ENCODE measurements at places on chromosomes 3 and 15.

GRCh38 chr15:31359702-31360111 lies 33.1 kb downstream of the KLF13 start:
- no peak for DNase-seq

- DNase-seq = no peak
These were observed 14.5 kb upstream of the CAPN3 start for GRCh38 chr15:42344763-42345162.

DNA sequence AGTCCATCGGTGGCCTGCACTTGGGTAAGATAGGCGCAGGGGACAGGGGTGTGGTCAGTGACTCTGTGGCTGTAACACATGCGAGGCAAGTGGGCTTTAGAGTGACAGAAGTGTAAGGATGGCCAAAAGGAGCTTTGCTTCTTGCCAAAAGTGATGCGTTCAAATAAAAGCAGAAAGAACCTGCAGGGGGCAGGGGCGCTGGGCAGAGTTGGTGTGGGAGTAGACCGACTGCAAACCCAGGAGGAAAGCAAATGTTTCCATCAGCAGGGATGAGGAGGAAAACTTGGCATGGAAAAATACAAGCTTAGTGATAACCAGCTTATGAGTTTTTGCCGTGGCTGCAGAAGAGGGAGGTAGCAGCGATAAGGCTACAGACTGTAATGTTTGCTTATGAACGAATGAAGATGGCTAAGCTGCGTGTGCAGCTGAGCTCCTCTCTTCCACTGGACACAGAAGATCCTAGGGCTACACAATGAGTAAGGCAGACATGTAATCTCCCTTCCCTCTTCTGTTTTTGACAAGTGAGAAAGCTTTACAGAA lies 149.4 kb downstream of the WNT5A start:
- DNase-seq = no peak

- DNase-seq = no peak
These were observed 2.3 kb downstream of the RNF7 start for GRCh38 chr3:141740349-141740748.

DNA sequence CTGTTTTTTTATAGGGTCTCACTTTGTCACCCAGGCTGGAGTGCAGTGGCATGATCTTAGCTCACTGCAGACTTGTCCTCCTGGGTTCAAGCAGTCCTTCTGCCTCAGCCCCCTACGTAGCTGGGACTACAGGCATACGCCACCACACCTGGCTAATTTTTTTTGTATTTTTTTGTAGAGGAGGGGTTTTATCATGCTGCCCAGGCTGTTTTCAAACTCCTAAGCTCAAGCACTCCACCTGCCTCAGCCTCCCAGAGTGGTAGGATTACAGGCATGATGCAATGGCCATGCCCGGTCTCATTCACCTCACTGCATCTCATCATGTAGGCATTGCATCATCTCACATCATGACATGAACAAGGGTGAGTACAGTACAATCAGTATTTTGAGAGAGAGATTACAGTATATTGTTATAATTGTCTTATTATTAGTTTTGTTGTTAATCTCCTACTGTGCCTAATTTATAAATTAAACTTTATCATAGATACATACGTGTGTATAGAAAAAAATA lies 74.3 kb upstream of the EOMES start:
- no peak for DNase-seq

GRCh38 chr3:41044523-41044922 lies 154.8 kb upstream of the CTNNB1 start:
- no peak for DNase-seq

GRCh38 chr3:130644628-130645253 lies 101.9 kb downstream of the PIK3R4 start:
- no peak for DNase-seq

DNA sequence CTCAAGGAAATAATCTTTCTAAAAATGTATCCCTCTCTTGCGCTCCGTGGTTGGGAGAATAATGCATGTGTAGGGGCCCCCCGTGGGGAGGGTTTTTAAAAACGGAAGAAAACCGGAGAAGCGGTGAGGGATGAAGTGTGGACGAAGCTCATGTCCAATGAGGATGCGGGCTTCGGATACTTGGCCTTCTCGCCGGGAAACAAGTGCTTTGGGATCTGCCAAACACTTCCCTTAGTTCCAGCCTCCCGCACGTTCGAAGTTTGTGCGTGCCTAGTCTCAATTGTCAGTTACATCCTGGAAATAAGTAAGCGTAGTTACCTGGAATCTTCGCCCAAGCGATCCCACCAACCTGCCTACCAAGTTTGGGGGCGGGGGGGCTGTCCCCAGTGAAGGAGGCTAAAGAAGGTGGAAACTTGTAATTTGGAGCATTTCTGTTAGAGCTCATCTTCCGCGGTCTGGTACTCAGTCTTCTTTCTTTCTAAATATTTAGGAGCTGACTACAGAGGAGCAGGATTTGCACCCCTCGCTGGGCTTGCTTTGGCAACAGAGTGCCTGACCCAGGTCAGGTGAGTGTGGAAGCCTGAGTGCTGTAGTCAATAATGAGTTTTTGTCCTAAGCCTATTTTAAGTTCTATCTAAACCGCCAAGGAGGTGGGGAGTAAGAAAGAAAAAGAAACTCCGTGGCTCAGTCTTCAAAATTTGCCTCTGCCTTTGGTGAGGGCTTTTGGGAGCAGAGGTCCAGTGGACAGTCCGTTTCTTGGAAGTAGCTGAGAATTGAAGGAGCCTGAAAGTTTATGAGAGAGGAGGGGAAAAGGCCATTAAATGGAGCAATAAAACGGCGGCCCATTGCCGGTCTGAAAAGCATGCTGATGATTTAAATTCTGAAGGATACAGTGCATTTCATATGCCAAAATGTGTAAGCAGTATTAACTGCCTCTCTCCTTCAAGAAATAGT lies 1.1 kb downstream of the ITPR1 start:
- no peak for DNase-seq

All from stimulated activated CD8-positive, alpha-beta memory T cell treated with anti-CD3 and anti-CD28 coated beads, Interleukin-4, amount 100 ng/mL, for 1 hour (primary cell).